Stimulated activated CD4-positive, alpha-beta T cell treated with anti-CD3 and anti-CD28 coated beads, Interleukin-4, amount 100 ng/mL, for 48 hours (primary cell): ENCODE measurements at places on chromosomes 13 and 19.

DNA sequence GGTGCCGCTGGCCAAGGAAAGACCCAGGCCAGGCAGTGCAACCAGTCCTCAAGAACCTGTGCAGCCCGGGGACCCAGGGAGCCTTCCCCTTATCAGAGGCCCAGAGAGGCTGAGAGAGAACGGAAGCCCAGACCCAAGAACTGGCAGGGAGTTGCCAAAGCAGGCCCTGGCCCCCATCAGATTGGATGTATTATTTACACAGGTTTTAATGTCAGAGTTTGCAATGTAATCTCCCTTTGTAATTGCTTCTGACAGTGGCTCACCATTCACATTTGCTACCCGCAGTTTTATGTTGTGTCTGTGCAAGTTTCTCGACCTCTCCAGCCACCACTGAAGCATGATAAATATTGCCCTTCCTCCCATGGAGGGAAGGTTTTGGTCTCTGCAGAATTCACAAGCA, 660.9 kb downstream of the LIG4 start:
- no peak for DNase-seq

DNA sequence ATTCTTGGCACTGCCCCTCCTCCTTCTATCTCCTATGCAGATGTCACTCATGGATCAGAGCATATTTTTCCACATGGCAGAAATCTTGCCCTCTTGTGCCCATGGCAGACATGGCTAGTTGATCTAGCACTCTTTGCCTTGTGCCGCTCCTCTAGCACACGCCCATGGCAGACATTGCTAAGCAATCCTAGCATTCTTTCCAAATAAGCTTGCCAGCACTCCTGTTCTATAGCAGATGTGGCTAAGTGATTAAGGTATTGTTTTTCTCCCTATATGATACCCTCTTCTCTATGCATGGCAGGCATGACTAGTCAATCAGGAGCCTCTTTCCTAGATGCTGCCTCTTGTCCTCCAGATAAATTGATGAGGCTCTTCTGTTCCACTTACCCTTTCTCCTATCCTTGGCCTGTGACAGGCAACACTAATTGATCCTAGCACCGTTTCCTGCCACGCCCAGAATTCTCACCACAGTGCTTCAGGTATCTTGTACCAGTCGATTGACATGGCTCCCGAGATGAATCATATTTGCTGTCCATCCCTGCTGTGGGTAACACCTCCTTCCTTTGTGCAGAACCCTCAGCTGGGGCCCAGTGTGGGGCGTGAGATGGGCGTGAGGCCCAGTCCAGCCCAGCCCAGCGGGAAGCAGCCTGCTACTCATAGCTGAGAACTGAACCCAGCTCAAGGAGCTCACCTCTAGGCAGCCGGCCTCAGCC, 26.9 kb downstream of the TMED1 start:
- peak; percentile 24 for DNase-seq

- DNase-seq: no peak
Observed at GRCh38 chr19:29324717-29325116, 111.8 kb upstream of the UQCRFS1 start.

GRCh38 chr19:28437390-28438346, 775.3 kb downstream of the UQCRFS1 start:
- DNase-seq: no peak

GRCh38 chr13:50208826-50209335, 193.6 kb downstream of the KCNRG start:
- DNase-seq: no peak

- no peak for DNase-seq
Observed at GRCh38 chr13:24511816-24512196, 772 bp downstream of the PARP4 start.

DNA sequence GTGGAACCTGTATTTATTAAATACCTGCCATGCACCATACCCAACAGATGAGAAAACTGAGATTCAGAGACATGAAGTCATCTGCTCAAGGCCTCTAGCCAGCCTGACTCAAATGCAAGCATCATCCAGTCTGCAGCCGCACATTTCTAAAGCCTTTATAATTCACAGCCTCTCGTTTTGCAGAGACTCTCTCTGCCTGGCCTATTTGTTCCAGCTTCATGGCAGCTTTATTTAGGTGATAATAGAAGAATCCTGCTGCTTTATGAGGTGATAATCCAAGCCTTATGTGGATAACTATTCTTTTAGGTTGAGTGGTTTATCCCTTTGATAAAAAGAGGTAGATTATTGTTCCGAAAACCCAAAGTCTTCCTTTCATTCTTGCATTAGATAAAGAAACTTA, 58.4 kb downstream of the OXGR1 start:
- no peak for DNase-seq

- DNase-seq: no peak
Observed at GRCh38 chr13:113519556-113519955, 29.0 kb upstream of the DCUN1D2 start.

- DNase-seq: no peak
Observed at GRCh38 chr19:8244442-8244841, 35.3 kb downstream of the CERS4 start.

GRCh38 chr13:35292329-35292728, 184.2 kb downstream of the MAB21L1 start:
- no peak for DNase-seq

GRCh38 chr13:74406420-74406819, 272.2 kb upstream of the KLF12 start:
- no peak for DNase-seq

DNA sequence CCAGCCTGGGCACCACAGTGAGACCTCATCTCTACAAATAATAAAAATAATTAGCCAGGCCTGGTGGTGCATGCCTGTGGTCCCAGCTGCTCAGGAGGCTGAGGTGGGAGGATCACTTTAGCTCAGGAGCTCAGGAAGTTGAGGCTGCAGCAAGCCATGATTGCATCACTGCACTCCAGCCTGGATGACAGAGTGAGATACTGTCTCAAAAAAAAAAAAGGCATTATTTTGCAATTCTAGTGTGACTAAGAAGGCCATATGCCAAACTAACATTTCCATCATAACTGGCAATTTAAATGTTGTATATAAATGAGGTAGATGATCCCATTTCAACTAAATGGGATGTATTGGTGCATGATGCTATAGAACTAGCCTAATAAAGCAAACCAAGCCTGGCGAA, 632.8 kb upstream of the KLF12 start:
- no peak for DNase-seq

GRCh38 chr13:30158774-30159445, 148.4 kb downstream of the KATNAL1 start:
- DNase-seq: no peak
